Effector memory CD4-positive, alpha-beta T cell (primary cell): ENCODE measurements at places on chromosomes 2 and 18.

DNA sequence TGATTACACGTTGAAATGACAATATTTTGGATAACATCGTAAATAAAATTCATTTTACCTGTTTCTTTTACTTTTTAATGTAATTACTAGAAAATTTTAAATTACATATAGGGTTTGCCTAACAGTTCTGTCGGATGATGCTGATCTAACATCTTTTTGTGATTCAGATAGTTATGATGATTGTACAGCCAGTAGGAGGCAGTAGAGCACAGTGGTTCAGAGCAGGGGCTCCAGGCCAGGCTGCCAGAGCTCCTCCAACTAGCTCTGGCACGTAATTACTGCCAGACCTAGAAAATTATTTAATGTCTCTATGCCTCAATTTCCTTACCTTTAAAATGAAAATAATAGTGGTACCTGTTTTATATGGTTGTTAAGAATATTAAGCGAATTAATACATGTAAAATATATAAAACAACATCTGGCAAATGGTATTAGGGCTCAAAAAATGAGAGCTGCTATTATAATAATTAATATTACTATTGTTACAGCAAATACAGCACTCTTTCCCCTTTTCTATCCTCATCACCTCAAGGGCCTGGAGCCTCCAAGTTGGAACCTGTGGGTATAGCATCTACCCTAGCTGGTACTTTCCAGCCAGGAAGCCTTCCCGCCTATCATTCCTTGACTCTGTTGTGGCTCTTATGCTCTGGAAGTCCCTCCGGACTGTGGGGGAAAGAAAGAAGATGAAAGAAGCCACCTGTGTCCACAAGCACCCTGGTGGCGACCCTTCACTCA lies 47.7 kb upstream of the PLA2R1 start:
- peak; percentile 3 for DNase-seq

- no peak for DNase-seq
Observed at GRCh38 chr2:73877071-73877802, 15.6 kb upstream of the ACTG2 start.

- peak; percentile 17 for DNase-seq
Observed at GRCh38 chr2:28544405-28544921, 48.6 kb downstream of the PLB1 start.

GRCh38 chr2:195049372-195050031 lies 607.5 kb upstream of the SLC39A10 start:
- no peak for DNase-seq

DNA sequence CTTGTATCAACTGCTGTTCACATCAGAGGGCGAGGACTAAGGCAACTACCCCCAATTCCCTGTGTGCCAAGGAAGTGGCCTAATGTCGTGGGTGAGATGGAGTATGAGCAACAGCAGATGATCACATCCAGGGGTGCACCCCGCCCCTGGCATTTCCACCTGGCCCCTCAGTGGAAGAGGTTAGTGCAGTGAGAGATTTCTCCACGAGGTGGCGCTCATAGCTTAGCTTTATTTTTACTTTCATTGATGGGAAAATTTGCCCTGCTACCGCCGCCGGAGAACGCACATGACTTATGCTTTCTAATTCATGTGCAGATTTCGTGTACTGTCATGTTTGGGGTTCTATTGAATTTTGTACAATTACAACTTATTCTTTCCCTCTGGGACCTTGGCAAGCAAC lies 470.6 kb upstream of the MEX3C start:
- no peak for DNase-seq
